ENCODE measurements at places on chromosomes 6 and 20. TPM values are rescaled to one million over a fixed set of nuclear protein-coding genes. Genes with fewer than 3 reads are reported as not detected.

DNA sequence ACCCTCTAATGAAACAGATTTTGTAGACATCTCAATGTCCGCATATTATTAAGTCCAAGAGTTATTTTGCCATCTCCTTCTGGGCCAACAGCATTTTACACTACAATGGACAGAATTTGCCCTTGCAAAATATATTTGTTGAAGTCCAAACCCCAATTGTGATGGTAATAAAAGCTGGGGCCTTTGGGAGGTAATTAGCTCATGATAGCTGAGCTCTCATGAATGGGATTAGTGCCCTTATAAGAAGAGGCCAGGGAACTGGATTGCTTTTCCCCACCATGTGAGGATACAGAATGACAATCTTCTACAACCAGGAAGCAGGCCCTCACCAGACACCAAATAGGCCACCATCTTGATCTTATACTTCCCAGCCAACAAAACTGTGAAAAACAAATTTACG is 44.9 kb upstream of the MTRF1L start:
- no peak for DNase-seq

DNA sequence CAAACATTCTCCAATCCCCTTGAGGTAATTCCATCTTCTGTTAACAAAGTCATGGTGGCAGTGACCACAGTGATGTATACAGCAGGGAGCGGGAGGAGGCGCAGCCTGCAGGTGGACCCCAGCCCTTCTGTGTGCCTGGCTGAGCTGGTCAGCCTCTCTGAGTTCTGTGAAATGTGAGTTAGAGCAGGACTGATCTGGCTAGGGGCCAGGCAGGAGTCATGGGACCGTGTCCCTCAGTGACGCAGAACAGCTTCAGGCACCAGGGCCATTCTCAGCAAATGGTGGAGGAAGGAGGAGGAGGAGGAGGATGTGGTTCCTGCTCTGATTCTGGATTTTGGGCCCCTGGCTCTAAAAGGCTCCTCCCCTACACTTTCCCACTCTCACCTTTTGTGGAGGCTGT is 6.9 kb downstream of the PHACTR3 start:
- no peak for DNase-seq

- no peak for DNase-seq
Measured at GRCh38 chr20:37630166-37630565, 63.7 kb upstream of the CTNNBL1 start.

DNA sequence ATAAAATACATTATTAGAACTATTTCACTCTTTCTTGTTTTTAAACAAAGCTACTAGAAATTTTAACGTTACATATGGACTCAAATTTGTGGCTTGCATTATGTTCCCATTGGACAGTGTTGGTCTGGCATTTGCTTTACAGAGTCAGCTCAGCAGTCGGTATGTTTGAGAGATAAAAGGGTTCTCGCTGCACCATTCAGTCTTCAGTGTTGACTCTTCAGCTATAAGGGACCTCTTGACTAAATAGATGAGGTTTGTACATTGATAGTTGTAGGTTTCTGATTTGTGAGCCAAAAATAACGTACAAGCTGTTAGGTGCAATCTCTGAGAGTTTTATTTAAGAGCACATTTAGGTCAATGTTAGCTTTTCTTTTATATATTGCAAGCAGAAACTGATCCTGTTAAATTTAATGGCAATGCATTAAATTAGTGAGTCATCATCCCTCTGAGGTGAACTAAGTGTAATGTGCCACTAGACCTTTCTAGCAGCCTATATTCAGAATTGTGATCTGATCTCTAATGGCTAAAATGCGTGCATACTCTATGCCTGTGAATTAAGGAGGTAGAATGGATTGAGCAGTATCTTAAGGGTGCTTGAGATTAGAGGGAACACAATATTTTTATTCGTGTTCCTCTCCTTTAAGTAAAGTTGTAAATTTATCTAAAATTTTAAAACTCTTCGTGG is 485.6 kb upstream of the SYNCRIP start:
- no peak for DNase-seq

DNA sequence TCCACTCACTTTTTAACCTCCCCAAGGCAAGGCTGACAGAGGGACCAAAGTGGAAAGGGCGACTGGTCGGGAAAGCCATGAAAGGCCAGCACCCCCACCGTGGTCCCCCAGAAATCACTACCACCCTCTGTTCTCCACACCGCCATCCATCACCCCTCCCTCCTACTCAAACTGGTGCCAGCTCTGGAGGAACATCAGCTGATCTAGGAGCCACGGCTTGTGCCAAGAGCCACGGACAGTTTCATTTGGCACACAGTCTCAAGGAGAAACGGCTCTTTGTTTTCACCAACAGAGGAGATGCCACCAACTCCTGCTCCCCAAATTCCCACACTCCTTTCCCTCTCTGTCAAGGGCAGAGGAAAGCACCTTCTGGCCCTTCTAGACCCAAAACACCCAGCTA is 26.0 kb downstream of the TBC1D7 start:
- DNase-seq: no peak

- DNase-seq: peak; percentile 21
Measured at GRCh38 chr6:57097596-57097995, 7.6 kb downstream of the ZNF451 start.

- no peak for DNase-seq
Measured at GRCh38 chr20:39516964-39517363, 554.8 kb downstream of the DHX35 start.

- peak; percentile 78 for DNase-seq
Measured at GRCh38 chr20:21719592-21720214, 14.2 kb downstream of the PAX1 start.

- DNase-seq: no peak
Measured at GRCh38 chr20:1924910-1925861, 30.0 kb downstream of the SIRPA start.

DNA sequence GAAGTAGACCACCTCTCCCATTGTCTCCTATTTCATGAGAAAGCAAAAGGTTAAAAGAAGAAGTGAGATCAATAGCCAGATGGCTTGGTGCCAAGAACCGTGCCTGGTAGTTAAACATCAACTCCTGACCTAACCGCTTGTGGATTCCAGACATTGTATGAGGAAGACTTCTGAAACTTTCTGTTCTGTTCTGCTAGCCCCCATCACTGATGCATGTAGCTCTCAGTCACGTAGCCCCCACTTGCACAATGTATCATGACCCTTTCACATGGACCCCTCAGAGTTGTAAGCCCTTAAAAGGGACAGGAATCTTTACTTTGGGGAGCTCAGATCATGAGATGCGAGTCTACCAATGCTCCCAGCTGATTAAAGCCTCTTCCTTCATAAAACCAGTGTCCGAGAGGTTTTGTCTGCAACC is 301.2 kb downstream of the RNGTT start:
- no peak for DNase-seq

DNA sequence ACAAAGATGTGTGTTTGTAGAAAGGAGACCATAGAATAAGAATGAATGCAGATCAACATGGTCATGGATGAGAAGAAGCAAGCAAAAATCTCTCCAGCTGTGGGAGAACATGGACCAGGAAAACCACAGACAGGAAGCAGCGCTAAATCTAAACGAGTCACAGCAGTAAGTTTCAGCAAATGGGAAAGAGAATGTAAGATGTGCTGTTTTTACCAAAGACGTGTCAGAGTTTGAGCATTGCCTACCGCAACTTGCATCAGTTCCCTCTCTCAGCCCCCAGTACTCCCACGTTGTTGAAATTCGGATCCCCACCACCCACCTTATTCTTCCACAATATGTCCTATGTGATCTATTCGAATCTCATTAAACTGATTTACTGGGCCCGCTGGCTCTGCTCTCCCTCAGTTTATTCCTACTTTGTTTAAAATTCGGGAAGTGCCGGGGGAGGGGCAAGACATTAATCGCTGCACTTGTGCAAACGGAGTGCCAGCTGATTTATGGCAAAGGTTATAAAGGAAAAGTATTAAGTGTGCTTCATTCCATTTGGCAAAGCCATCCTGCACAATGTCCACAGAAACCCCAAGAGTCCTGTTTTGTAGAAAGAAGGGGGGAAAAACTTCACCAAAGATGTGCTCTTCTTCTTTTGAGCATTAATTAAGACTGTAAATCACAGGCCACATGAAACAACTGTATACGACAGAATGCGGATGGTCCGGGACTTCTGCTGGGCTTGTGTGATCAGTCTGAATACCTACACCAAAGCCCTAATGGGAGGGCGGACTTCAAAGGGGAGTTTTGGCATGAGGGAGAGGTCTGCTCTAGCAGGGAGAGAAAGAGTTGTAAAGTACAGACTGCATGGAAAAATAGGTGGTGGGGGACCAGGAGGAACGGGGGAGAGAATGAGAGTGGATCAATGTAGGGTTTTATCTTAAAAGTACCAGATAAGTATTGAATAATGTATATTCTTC is 59.1 kb upstream of the PRDM1 start:
- no peak for DNase-seq

GRCh38 chr6:145763742-145764141 is 28.4 kb upstream of the EPM2A start:
- no peak for DNase-seq

GRCh38 chr20:62127799-62128198 is 5.5 kb downstream of the LSM14B start:
- no peak for DNase-seq

- peak; percentile 92 for DNase-seq
Measured at GRCh38 chr20:10708351-10709185, 34.8 kb upstream of the JAG1 start.

- peak; percentile 76 for DNase-seq
Measured at GRCh38 chr6:137271245-137272183, 52.3 kb upstream of the IFNGR1 start.

DNA sequence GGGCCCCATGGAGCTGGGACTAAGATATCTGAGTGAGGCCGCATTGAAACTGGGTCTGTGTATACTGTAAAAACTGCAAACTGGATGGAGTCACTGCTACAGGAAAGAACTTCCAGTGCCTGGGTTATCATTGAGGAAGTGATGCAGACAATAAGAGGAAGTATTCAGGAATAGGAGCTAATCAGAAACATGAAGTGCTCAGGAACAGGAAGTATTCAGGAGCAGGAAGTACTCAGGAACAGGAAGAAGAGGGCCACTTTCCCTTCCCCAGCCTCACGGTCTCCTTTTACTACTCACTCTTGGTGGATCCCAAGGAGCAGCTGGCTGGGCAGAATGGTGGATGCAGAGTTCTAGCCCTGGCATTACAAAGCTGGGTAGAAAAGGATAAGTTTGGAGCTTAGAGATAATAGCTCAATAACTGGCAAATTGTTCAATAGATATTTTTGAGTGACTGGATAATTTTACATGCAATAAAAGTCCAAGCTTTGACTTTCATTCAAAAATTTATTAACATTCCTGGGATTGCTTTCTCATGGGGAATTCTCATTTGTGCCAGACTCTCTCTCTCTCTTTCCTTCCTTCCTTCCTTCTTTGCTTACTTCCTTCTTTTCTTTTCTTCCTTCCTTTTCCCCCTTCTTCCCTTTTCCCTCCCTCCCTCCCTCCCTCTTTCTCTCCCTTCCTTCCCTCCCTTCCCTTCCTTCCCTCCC is 82.2 kb upstream of the PAX1 start:
- no peak for DNase-seq

DNA sequence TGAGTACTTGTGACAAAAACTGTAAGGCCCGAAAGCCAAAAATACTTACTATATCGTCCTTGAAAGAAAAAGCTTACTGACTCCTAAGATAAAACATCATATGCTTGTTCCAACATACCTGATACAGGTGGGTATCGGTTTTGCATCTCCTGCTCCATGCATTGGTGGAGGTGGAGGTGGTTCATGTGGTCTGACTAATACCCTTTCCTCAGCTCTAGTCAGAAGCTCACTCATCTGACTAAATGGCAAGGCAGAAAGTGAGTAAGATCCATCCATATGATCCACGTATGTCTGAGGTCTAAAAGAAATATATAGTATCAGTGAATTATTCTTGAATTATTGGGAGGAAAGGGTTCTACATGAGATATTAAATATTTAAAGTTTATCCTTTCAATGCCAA is 76.2 kb downstream of the WASF1 start:
- no peak for DNase-seq

- no peak for DNase-seq
Measured at GRCh38 chr20:62628691-62629090, 13.6 kb upstream of the SLCO4A1 start.

- DNase-seq: peak; percentile 49
Measured at GRCh38 chr20:49610691-49611538, 43.0 kb upstream of the PTGIS start.

DNA sequence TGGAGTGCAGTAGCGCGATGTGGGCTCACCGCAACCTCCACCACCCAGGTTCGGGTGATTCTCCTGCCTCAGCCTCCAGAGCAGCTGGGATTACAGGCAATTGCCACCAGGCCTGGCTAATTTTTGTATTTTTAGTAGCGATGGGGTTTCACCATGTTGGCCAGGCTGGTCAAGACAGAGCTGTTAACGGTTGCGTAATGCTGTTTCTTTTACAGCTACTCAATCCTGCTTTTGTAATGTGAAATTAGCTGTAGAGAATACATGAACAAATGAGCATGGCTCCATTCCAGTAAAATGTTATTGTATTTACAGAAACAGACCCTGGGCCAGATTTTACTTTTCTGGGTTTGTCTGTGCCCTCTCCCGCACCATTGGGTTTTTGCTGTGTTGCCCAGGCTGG is 1.9 kb downstream of the PNLDC1 start:
- no peak for DNase-seq

DNA sequence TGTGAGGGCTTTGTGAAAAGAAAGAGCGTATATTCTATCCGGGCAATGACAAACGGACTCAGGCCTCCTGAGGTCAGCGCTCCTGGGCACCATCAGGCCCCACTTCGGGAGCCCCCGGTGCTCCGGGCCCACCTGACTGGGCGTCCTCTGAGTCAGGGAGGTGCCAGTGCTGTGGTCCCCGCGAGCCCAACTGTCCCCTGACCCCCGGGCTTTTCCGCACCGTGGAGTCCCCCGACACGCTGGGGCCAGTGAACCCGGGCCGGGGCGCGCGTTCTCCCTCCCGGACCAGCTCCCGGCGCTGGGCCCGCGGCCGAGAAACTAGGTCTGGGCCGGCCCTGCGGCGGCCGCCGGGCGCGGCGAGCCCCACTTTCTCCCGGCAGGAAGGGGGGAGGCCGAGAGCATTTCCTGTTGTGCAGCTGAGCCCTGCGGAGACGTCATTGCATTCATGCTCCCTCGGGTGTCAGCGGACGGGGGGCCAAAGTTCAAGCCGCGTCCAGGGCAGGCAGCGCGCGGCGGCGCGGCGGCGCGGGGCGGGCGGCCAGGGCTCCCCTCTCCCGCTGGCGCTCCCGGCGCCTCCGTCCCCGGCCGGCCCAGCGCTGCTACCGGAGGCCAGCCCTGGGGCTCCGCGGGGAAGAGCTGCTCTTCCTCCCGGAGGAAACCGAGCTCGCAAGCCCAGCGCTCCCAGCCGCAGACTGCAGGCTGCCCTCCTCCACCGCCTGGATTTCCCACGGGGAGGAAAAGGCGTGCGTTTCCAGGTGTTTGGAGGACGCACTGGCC is 18.3 kb downstream of the HIVEP2 start:
- DNase-seq: peak; percentile 85

Gene MACROD2
- total RNA-seq: 1.3 TPM

Gene SYCP2L
- total RNA-seq: not detected

Gene PTCHD4
- 9.8 TPM for total RNA-seq

Gene VGLL2
- not detected for total RNA-seq

Gene COL9A3
- total RNA-seq: 0.98 TPM

Gene SLC22A23
- total RNA-seq: 7.8 TPM

Gene BPIFB1
- total RNA-seq: not detected

Gene ZNF341
- 0.90 TPM for total RNA-seq

Gene AGER
- 0.16 TPM for total RNA-seq

Gene RWDD1
- 66.9 TPM for total RNA-seq

Gene USP49
- total RNA-seq: 2.7 TPM

Gene BHLHE23
- total RNA-seq: not detected

Gene HFE
- 7.4 TPM for total RNA-seq

Gene TRIM15
- total RNA-seq: not detected

Gene LINC00237
- total RNA-seq: not detected

Gene PGBD1
- 7.7 TPM for total RNA-seq

Gene GLP1R
- total RNA-seq: not detected

Gene BTN1A1
- not detected for total RNA-seq

All from fibroblast of the aortic adventitia (primary cell).